ENCODE measurements at places on chromosomes 1 and 21.

GRCh38 chr1:183281553-183282091 lies 95.6 kb downstream of the LAMC2 start:
- peak; percentile 86 for DNase-seq

GRCh38 chr1:212260557-212261355 lies 24.5 kb upstream of the PPP2R5A start:
- DNase-seq: no peak

GRCh38 chr1:91124989-91125417 lies 103.2 kb upstream of the ZNF644 start:
- DNase-seq: peak; percentile 60

- DNase-seq: no peak
These were observed 40.5 kb downstream of the ZBTB40 start for GRCh38 chr1:22491995-22492715.

DNA sequence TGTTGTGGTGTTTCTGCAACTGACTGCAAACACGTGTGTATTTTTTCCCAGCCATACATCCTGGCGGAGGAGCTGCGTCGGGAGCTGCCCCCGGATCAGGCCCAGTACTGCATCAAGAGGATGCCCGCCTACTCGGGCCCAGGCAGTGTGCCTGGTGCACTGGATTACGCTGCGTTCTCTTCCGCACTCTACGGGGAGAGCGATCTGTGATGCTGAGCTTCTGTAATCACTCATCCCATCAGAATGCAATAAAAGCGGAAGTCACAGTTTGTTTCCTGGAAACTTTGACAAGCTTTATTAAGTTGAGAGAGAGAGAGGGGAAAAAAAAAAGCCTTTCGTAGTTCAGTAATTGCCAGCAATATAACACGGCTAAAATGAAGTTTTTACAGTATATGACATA lies 32.7 kb upstream of the MTR start:
- DNase-seq: no peak

GRCh38 chr1:39574646-39575045 lies 1.9 kb downstream of the PABPC4 start:
- DNase-seq: peak; percentile 32

GRCh38 chr1:219174460-219175211 lies 958 bp downstream of the LYPLAL1 start:
- DNase-seq: peak; percentile 24

GRCh38 chr1:869499-870244 lies 54.1 kb upstream of the SAMD11 start:
- DNase-seq: peak; percentile 90

DNA sequence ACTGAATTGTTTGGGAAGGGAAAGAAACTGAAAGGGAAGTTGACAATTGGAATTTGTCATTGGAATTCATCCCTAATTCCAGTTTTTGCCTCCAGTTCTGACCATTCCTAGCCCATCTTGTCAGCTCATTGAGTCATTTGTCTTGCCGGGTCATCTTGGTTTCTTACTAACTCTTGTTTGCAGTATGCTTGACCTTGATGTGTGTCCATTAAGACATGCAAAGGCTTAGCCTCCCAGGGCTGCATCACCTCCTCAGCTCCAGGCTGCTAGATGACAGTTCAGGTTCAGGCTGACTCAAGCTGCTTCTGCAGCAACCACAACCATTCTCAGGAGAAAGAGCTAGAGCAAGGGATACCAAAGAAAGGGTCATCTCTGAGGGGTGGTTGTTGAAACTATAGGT lies 151.3 kb upstream of the PTGFR start:
- no peak for DNase-seq

DNA sequence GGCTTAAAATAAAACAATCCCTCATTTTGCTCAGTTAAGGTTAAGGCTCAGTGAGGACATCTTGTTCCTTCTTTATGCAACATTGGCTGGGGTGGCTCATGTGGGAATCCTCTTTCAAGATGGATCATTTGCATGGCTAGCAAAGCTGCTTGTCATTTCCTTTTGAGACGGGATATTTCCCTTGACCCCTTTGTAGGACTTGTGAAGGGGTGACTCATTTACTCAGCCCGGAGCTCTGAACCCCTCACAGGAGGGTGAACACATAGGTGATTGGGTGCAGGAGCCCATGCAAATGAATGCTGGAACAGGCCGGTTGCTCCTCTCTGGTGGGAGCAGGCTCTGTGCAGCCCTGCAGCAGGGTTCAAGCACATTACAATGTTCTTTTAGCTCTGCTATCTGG lies 15.8 kb upstream of the C8A start:
- no peak for DNase-seq

DNA sequence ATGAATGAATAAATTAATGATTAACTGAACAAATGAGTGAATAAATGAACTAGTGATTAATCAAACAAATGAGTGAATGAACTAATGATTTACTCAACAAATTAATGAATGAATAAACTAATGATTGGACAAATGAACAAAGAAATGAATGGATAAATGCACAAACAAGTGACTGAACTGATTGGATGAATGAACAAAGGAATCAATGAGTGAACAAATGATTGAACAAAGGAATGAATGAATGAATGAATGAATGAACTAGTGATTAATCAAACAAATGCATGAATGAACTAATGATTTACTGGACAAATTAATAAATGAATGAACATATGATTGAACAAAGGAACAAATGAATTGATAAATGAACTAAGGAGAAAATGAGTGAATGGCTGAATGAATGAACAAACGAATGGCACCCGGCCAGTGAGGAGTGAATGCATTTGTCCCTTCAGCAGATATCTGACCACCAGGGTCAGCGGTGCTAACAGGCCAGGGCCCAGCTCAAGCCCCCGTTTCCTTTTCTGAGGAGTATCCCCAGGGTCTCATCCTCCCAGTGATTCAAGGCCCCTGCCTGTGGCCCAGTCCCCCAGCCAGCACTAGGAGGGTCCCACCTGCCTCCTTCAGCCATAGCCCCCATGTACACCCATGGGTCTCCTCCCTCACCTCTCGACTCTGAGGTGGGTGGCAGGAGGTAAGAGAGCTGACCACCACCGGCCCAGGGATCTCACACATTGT lies 49.9 kb downstream of the WNT9A start:
- no peak for DNase-seq

Data from activated T-cell treated with anti-CD3 and anti-CD28 coated beads, Interleukin-2, amount 50 U/mL, for 48 hours (primary cell).